ENCODE measurements at places on chromosomes 7 and 10. TPM values are rescaled to one million over a fixed set of nuclear protein-coding genes. Genes with fewer than 3 reads are reported as not detected.

The PAPOLB gene
- not detected for total RNA-seq

The CYP2C19 gene
- total RNA-seq, result 0.15 TPM

The DMBT1 gene
- 0.43 TPM for total RNA-seq

The AKR1E2 gene
- 3.2 TPM for total RNA-seq

The FGL2 gene
- 3.0 TPM for total RNA-seq

The DOCK1 gene
- total RNA-seq, result 6.9 TPM

DNA sequence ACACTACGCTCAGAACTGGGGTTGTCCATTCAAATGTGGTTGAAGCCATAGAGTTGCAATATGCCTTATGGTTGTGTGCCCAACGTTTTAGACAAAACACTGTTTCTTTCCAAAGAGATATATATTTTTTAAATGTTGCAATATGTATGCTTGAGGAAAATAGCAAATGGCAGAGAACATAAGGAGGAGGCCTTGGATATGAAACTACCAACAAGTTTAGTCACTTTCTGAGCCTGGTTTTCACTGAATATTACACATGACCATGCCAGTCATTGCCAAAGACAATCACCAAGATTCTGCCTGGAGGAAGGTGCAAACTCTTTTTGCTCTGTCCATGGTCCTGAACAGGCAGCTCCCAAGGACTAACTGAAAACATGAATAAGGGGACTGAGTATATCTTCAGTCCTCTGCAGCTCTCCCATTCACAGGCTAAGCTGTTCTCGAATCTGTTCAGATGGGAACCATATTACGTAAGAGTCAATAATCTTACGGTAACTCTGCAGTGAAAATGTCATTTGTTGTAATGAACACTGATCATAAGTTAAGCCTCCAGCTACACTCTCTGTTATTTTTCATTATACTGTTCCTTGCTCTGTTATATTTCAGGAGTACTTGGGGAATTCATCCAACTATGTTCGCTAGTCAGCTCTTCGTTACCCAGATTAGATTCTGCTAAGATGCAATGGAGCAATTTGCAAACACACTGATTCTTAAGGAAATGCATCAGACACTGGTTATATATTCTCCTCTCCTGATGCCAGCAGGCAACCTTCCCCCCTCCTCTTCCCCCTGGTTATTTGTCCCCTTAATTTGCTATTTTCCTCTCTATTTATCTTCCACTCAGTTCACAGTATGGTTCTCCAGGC lies 90.7 kb upstream of the C1QL3 start:
- no peak for DNase-seq

DNA sequence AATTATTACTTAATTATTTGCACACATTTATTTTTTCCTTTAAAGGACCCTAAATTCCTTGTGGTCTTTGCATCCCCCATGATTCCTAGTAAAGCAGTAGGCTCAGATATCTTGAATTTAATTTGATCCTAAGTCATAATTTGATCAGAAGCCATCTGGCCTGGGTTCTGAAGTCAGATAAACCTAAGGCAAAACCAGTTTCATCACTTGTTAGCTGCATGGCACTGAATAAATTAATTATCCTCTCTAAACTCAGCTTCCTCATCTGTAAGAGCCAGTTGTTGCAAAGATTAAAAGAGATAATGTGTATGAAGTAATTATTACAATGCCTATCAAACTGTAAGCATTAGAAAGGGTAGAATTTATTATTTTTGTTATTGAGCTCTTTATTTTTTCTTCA lies 293.1 kb downstream of the GRM8 start:
- DNase-seq, result no peak

- DNase-seq, result no peak
These were observed 33.1 kb downstream of the HABP2 start for GRCh38 chr10:113585949-113586348.

GRCh38 chr10:88064608-88065382 lies 201.4 kb downstream of the PTEN start:
- peak; percentile 74 for DNase-seq

DNA sequence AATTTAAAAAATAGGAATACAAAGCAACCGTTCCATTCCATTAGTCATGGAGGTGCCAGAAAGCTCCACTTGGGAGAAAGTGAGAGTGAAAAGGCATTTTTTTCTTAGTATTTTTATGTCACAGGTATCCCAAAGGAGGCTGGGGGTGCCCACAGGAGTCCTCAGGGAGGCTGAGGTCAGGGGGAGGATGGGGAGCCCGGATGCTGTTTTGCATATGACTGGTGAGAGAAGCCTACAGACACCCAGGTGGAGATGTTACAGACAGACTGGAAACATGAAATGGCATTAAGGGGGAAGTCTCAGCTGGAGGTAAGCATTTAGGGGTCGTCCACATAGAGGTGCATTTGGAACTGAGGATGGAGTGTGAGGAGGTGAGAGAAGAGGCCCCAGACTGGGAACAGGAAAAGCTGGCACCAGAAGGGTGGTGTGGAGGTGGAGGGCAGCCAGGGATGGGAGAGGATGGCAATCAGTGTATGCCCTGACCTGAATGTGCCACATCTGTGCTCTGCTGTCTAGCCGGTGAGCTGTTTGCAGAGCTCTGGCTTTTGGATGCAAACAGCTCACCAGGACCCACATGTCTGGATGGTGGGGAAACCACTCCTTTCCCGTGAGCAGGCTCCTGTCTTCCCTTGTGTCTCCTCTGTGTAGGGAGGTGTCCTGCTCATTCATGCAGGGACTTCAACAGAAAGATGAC lies 101.1 kb downstream of the RAMP3 start:
- no peak for DNase-seq

DNA sequence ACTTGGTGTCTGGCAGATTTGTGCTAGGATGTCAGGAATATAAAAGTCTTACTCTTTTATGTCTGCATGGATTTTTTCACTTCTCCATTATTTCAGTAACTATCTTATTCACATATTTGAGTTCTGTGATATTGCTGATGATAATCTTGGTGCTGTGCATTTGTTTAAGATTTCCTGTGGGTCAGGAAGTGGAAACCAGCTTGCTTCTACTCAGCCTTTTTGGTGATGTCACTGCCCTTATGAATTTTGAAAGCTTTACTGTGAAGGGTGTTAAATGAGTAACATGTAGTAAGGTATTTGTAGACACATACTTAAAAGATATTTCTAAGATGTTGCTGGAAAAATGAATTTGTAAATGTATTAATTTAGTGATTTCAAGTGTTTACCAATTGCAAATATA lies 69.5 kb upstream of the VOPP1 start:
- no peak for DNase-seq

DNA sequence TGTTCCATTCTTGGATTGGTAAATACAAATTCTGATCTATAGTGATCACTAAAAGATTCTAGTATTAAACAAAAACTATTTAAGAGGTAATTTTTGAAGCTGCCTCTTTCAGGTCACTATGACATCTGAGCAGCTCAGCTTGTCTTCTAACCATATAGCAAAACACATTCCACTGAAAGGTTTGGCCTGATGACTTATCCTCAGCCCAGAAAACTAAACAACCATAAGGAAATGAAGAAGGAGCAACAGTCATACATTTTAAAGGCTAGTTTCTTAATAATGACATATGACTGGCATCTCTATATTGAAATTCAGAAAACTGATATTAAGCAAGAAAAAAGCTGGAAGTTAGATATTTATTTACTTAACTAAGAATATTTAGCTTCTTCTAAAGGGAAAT lies 24.6 kb downstream of the NT5C2 start:
- no peak for DNase-seq

- peak; percentile 60 for DNase-seq
These were observed 65.8 kb downstream of the MGMT start for GRCh38 chr10:129532838-129533237.

- no peak for DNase-seq
These were observed 101.2 kb downstream of the RGS10 start for GRCh38 chr10:119441151-119441821.

- no peak for DNase-seq
These were observed 59.1 kb downstream of the ANKRD26 start for GRCh38 chr10:27041196-27041595.

GRCh38 chr10:22433875-22434274 lies 88.6 kb downstream of the SPAG6 start:
- no peak for DNase-seq

- no peak for DNase-seq
These were observed 18.3 kb downstream of the FHIP2A start for GRCh38 chr10:114839901-114840300.

DNA sequence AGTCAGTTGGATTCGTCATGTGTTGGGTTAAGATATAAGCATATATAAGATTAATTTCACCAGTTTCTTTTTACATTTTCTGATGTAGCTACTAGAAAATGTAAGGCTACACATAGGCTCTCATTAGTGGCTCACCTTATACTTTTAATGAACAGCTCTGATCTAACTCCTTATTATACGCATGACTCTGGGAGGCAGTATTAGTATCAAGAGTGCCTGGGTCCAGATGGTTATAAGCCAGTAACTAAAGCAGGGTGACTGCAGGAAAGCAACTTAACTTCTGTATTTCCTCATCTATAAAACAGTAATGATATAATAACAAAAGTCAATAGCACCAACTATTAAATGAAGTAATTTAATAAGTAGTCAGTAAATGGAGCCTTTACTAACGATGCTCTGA lies 1.4 kb upstream of the ELMO1 start:
- DNase-seq, result no peak

DNA sequence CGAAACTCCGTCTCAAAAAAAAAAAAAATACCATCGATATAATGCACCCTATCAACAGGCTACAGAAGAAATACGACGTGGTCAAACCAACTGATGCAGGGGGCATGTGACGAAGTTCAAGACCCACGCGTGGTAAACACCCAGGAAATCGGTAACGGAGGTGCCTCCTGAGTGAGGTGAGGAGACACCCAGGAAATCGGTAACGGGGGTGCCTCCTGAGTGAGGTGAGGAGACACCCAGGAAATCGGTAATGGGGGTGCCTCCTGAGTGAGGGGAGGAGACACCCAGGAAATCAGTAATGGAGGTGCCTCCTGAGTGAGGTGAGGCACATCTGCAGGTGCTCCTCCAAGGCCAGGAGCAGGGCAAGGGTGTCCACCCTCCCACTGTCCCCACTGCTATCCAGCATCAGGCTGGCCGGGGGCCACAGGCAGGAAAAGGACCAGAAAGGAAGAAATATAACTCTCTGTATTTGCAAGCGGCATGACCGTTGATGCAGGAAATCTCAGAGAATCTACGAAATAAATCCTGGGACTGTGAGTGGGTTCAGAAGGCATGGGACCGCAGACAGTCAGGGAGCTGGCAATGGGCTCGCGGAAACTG lies 10.7 kb upstream of the GPR146 start:
- DNase-seq, result peak; percentile 31

DNA sequence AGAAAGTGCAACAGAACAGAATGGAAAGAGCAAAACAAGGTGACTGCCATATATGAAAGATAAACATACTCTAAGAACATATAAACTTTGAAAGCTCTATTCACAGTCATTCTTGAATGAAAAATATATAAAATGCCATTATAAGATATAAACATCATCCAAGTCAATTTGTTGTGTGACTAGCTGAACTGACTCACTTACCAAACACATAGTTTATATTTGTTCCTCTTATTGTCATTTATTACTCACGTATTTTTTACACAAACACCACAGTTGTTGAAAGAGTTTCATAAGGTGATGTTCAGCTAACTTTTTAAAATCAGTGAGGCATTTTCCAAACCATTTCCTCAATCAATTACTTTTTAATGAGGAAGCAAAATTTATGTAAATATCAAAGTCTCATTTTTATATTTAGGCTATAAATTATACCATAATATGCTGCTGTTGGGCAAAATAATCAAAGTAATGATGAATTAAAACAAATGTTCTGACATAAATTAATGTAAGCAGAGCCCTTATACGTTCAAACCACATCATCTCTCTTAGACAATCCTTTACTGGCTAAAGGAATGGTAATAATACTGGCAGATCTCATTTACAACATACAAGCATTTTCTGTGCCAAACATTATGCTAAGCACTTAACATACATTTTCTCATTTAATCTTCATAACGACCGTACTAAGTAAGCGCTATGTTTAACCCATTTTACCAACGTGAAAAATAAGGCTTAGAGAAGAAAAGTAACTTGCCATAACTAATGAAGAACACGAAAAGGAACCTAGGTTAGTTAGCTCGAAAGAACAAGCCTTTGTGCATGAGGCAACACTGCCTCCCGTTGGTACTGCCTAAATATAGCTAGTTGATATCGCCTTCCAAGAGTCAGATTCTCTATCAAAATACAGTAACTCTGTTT lies 7.3 kb downstream of the LRRN3 start:
- peak; percentile 47 for DNase-seq

Data from psoas muscle (tissue), 8 donors.